DND-41 (cell line): ENCODE measurements at places on chromosomes 2 and 18.
A peak's percentile ranks its signal among the peaks of the same experiment; 100 is the strongest.

DNA sequence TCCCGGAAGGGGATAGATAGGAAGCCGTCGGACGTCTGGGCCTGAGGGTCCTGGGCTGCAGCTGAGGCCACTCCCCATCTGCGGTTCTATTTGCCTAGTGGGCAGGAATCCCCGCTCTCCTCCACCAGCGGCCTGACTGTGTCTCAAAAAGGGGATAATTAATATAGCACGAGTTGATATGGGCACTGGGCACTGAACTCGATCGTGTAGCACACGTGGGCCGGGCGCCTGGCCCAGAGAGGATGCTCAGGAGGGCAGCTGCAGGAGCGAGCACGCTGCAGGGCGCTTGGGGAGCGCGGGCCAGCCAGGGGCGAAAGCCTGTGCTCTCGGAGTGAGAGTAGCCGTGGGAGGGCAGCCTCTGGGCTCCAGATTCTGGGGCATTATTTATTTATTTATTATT is 8.8 kb upstream of the GBX2 start:
- DNase-seq, result no peak
- H3K4me3 ChIP-seq, result no peak overlapping the region
- H3K4me1 ChIP-seq, result no peaks in the 10 kb centered on the region
- H3K36me3 ChIP-seq, result no peaks in the 10 kb centered on the region

DNA sequence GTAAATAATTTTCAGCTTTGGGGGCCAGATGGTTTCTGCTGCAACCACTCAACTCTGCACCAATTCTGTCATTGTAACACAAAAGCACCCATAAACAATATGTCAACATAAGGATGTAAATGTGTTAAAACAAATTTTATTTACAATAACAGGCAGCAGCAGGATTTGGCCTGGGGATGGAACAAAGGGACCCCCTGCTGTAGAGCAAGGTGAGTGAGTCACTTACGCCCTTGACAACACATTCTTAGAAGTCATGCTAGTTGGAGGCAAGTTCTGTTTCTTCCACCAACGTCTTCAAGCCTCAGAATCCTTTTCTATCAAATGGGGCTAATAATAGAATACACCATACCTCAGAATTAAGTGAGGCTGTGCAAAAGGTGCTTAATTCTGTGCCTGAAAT is 610.2 kb upstream of the SYT4 start:
- H3K27me3 ChIP-seq, result no peaks in the 10 kb centered on the region
- no peaks in the 10 kb centered on the region for H3K4me1 ChIP-seq
- DNase-seq, result no peak
- H3K36me3 ChIP-seq, result no peaks in the 10 kb centered on the region
- no peak overlapping the region for H3K27ac ChIP-seq

- no peak for DNase-seq
- peaks cover 19% of the 10 kb centered on the region for H3K36me3 ChIP-seq
- H3K4me3 ChIP-seq, result no peak overlapping the region
- no peaks in the 10 kb centered on the region for H3K4me1 ChIP-seq
- no peaks in the 10 kb centered on the region for H3K27me3 ChIP-seq
Observed at GRCh38 chr2:30248791-30249190, 17.5 kb downstream of the LBH start.

GRCh38 chr2:15893689-15894480 is 46.5 kb upstream of the MYCN start:
- no peak for DNase-seq
- no peaks in the 10 kb centered on the region for H3K4me1 ChIP-seq
- H3K36me3 ChIP-seq, result no peaks in the 10 kb centered on the region

- DNase-seq, result no peak
- H3K36me3 ChIP-seq, result no peaks in the 10 kb centered on the region
- no peaks in the 10 kb centered on the region for H3K27me3 ChIP-seq
- no peak overlapping the region for H3K4me3 ChIP-seq
Observed at GRCh38 chr2:119122663-119123062, 35.9 kb downstream of the C1QL2 start.

DNA sequence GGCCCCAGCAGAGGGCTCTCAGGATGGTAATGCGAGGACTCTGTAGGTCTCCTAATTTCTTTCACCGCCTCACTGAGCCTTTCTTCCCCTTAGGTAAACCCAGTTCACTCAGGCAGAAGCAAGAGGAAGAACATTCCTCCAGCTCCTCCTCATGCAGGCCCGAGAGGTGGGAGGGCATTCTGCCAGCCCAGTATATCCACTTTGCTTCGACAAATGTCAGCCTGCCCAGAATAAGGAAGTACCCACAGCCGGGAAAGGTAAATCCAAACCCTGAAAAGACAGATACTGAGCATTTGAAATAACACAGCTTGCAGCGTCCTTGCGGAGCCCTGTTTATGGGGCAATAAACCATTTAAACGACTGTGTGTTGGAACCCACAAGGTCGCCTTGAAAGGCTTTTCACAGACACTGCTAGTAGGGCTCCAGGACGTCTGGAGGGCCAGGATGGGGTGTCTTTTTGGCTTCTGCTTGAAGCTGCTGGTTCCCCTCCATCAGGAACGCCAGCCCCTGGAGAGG is 63.0 kb upstream of the STPG4 start:
- H3K4me3 ChIP-seq, result no peak overlapping the region
- H3K4me1 ChIP-seq, result no peaks in the 10 kb centered on the region
- no peak for DNase-seq
- H3K27me3 ChIP-seq, result peaks cover 9% of the 10 kb centered on the region

DNA sequence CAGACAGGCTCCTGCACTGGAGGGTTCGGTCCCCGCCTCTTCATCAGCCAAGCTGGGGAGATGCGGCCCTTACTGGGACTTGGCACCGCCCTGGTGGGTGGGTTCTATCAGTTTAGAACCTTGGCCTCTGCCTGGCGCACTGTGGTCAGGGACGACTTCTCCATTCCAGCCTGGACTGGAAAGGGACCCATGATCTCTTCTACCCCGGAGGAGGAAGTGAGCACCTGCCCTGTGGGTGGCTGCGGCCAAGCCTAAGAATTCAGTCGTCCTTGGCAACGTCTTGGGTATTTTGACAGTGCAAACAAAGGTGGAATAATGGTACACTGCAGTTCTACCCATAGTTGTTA is 106.9 kb upstream of the CD302 start:
- DNase-seq, result no peak
- H3K36me3 ChIP-seq, result no peaks in the 10 kb centered on the region
- H3K27ac ChIP-seq, result no peak overlapping the region
- H3K4me1 ChIP-seq, result peaks cover 11% of the 10 kb centered on the region

DNA sequence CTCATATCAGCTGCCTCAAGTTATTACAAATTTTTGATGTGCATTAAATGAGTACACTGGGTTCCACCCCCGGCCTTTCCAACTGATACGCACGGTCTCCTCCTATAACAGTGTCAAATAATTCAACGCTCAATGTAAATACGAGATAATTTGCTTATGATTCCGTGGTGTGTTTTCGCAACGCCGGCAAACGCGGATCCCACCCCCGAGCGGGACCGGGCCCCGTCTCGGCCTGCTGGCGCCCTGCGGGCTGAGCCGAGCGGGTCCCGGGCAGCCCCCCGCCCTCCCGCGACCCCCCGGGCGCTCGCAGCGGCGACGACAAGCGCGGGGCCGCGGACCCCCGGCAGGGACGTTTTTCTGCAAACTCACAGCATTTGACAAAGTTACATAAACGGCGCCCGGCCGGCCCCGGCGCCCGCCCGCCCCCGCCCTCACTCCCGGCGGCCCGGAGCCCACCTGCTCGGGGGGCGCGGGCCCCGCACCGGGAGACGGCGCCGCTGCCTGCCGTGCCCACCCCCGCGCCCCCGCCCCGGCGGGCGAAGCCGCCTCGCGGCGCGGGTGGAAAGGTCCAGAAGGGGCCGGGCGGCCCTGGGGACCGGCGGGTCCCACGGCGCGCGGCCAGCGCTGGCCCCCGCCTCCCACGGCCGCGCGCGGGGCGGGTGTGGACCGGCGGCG is 762 bp downstream of the HDAC4 start:
- peak overlapping the region; percentile 85 for H3K27ac ChIP-seq
- peak; percentile 28 for DNase-seq
- peaks cover 55% of the 10 kb centered on the region for H3K4me1 ChIP-seq
- H3K36me3 ChIP-seq, result peaks cover 36% of the 10 kb centered on the region

GRCh38 chr2:196066291-196067087 is 2.1 kb downstream of the DNAH7 start:
- no peak for DNase-seq
- H3K27me3 ChIP-seq, result no peaks in the 10 kb centered on the region
- H3K27ac ChIP-seq, result no peak overlapping the region

DNA sequence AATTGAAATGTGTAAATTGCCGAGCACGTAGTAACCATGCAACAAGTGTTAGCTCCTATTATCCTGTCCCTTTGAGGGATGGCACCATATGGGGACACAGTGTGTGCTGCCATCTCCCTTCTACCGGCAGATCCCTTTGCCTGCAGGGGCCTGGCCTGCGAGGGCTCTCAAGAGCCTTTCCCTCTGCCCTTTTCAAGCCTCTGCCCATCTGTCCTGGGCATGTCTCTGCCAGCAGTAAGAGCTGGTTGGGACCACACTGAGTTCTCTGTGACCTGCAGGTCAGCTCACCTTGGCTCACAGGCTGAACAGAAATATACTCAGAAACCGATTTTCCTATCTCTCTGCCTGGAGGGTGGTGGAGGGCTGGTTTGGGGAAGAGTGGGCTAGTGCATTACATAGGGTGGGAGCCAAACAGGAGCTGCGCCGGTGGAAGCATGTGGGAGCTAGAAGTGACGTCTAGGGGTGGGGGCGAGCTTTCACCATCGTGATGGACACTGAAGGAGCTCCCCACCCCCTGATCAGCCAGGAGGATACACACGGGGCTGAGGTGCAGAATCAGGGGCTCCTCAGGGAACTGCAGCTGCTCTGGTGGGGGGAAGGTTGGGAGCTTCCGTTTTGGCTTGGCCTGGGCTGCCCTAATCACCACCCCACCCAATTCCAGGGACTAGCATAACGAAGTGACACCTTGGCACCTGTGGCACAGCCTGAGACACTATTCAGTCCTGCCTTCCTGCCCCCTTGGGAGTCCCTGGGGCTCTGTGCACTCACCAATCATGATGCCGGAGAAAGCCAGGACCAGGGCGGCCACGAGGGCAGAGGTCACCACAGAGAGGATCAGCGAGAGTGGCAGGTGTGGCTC is 109.7 kb downstream of the CLIP4 start:
- H3K4me3 ChIP-seq, result no peak overlapping the region
- no peak for DNase-seq
- no peaks in the 10 kb centered on the region for H3K36me3 ChIP-seq
- peaks cover 11% of the 10 kb centered on the region for H3K27me3 ChIP-seq
- no peaks in the 10 kb centered on the region for H3K4me1 ChIP-seq
